ENCODE measurements at places on chromosomes 3 and 15.
A peak's percentile ranks its signal among the peaks of the same experiment; 100 is the strongest.

GRCh38 chr3:36763850-36764703, at the start of gene DCLK3:
DCLK3 (minus strand) TSS chr3:36764553; CDS start chr3:36764263, 290 bp downstream.
- no peak for DNase-seq

DNA sequence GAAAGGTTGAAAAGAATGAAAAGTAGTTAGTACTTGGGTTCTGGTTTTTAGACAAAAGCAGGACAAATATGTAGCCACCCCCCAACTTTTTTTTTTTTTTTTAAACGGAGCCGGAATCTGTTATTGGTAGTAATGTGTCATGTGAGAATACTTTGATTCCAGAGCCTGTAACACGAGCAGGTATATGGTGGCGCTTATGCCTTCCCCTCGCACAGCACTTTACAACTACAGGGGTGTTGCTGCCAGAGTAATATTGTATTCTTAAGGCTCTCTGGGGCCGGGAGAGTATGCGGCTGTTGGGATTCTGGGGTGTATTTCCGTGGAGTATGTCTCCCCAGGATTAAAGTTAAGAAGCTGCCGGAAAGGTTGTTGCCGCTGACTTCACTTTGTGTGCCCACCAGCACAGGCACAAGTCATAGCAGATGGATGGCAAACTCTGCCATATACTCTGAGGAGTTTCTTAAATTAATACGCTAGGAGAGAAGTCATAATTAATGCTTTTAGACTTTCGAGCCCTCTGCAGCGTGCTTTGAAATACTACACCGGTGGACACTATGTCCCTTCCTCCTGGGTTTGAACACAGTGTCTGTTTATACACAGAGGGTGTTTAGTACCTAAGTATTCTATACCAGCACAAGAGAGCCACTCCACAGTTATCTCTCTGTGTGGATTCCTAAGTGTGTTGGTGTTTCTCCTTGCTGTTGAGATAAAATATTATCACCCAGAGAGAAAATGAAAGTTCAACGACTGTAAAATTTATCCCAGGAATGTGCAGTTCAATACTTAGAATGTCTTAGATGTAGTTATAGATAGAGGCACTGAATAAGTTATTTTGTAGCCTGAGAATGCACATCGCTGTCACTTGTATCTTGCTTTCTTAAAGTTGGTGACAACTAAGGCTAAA, 1.4 kb downstream of the MBNL1 start:
- DNase-seq = peak; percentile 51

- DNase-seq = peak; percentile 69
Observed at GRCh38 chr15:42704492-42704926, 32.4 kb downstream of the CDAN1 start.

GRCh38 chr3:32401556-32402081, 10.0 kb downstream of the CMTM7 start:
- DNase-seq = peak; percentile 74

DNA sequence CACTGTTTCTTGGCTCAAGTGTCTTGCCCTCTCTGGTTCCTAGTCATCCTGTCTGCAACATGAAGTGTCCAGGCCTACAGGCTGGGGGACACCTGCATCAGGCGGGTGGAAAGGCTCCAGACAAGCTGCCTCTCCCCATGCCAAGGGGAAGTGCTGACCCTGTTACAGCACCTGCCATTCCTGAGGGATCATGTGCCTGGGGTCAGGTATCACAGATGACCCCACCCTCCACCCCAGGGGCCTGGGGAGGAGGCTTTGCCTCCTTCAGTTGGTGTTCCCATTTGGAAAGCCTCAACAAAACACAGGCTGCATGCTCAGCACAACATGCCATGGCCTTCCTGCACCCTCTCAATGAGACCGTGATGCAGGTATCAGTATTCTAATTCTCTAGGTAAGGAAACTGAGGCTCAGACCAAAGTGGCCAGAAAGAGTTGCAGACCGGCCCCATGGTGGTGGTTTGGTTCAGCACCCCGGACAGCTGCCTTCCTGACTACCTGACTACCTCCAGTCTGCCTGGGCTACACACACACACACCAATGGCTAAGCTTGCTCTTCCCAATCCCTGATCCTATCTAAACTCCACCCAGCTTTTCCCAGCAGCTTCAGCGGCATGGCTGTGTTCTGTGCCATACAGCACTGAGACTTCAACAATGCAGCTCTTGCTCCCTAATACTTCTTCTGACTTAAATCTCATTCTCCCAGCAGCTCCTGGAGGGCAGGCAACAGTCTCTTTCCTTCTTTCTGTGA, 69.7 kb upstream of the LINGO1 start:
- peak; percentile 12 for DNase-seq

All from transverse colon (tissue), 4 donors.